Activated CD4-positive, CD25-positive, alpha-beta regulatory T cell treated with anti-CD3 and anti-CD28 coated beads, Interleukin-2, amount 50 U/mL, for 24 hours (primary cell): ENCODE measurements at places on chromosomes 1 and 21.

DNA sequence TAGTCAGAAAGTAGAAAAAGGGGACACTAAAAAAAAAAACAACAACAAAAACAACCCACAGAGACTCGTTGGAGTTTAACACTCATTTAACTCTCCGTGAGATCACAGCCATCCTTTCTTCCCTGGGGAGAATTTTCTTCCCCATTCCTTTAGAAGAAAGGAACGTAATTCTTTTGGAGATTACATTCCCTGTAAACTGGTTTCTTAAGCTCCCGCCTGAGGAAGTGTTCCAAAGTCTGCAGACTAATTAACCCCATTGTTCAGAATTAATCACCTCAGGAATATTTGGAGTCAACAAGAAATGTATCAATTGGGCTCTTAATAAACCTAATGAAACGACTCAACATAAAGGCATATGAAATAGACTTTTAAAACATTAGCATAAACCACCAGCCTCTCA is 228.2 kb upstream of the CSF3R start:
- no peak for ATAC-seq

- ATAC-seq = no peak
Measured at GRCh38 chr1:208201229-208201628, 43.0 kb downstream of the PLXNA2 start.

DNA sequence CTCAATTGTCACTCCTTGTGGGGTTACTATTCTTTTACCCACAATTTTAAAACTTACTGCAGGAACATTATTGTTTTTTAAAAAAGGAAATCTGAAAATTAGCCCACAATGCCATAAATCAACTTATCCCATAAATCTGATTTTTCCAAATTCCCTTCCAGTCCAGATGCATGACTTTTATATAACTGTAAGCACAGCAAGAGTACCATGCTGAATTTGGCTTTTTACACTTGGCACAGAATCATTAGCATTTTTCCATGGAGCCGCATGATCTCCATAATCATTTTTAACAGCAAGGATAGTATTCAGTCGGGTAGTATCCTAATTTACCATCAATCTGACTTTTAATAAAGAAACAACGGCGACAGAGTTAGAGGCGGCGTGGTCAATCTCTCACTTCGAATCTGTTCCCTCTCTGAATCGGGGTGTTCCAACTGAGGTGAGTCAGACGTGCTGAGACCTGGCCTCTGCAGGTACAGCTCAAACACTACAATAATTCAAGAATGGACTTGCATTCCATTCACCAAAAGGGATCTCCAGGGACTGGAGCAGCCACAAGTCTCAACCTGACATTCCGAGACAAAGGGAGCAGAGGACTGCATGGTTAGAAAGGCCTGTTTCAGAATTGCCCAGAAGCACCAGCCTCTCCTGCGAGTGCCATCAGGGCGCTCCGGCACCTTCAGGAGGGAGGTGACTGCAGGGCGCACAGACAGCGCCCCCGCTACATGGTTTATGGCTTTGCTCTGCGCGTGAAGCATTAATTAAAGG is 48.9 kb downstream of the SLC66A1 start:
- ATAC-seq = no peak

GRCh38 chr1:167237000-167237399 is 16.3 kb downstream of the POU2F1 start:
- ATAC-seq = no peak

- no peak for ATAC-seq
Measured at GRCh38 chr1:200786788-200787187, 48.1 kb downstream of the CAMSAP2 start.
